ENCODE measurements at places on chromosomes 1 and 21.

DNA sequence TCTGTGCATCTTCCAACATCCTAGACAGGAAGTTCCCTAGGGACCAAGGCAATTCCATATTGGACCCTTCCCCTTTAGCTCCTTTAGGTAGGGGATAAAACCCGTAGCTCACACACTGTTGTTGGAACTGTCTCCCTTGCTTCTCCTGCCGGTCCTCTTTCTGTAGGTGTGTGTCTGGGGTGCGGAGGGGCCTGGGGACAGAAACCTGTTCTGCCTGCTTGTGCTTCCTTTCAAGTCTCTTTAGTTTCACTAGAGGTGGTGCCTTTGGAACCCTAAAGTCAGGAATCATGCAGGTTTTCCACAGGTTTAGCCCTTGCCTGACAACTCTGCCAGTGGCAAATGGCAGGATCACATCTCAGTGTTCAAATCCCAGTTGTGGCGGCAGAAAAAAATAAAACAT, 74.6 kb upstream of the PTGFRN start:
- no peak for DNase-seq

- no peak for DNase-seq
These were observed 22.8 kb downstream of the C2CD2 start for GRCh38 chr21:41931041-41931451.

DNA sequence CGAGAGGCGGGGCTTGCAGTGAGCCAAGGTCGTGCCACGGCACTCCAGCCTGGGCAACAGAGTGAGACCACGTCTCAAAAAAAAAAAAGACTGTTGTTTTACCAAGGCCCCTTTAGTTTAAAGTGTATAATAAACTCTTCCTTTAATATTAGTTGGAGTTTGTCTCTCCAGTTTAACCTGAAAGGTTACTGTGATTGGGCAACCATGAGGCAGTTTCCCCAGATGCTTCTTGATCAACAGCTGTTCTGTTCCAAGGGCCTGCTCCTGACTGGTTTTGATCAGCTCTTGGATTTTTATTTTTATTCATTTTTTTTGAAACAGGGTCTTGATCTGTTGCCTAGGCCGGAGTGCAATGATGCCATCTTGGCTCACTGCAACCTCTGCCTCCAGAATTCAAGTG, 18.1 kb upstream of the C2CD2 start:
- no peak for DNase-seq

GRCh38 chr21:40452548-40452947, 394.4 kb downstream of the DSCAM start:
- DNase-seq: no peak
